ENCODE measurements at places on chromosomes 6 and 20.

GRCh38 chr20:51372176-51372803 lies 170.2 kb downstream of the NFATC2 start:
- DNase-seq: peak; percentile 20

DNA sequence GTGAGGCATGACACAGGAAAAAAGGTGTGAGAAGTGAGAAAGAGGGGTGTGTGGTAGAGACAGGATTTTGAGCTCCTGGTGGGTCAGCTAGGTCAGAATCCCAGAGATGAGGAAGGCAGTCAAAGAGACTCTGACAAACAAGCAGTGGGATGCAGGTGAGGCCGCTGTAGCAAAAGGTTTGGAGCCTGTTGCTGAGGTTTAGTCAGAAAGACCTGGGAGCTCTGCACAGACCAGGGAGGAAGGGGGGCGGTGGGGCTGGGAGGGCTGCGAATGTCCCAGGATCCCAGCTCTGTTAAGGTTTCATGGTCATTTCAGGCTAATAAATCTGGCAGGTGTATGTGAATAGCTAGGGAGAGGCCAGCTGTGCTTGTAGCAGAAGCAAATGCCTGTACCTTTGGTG lies 373.9 kb upstream of the SYNCRIP start:
- no peak for DNase-seq

DNA sequence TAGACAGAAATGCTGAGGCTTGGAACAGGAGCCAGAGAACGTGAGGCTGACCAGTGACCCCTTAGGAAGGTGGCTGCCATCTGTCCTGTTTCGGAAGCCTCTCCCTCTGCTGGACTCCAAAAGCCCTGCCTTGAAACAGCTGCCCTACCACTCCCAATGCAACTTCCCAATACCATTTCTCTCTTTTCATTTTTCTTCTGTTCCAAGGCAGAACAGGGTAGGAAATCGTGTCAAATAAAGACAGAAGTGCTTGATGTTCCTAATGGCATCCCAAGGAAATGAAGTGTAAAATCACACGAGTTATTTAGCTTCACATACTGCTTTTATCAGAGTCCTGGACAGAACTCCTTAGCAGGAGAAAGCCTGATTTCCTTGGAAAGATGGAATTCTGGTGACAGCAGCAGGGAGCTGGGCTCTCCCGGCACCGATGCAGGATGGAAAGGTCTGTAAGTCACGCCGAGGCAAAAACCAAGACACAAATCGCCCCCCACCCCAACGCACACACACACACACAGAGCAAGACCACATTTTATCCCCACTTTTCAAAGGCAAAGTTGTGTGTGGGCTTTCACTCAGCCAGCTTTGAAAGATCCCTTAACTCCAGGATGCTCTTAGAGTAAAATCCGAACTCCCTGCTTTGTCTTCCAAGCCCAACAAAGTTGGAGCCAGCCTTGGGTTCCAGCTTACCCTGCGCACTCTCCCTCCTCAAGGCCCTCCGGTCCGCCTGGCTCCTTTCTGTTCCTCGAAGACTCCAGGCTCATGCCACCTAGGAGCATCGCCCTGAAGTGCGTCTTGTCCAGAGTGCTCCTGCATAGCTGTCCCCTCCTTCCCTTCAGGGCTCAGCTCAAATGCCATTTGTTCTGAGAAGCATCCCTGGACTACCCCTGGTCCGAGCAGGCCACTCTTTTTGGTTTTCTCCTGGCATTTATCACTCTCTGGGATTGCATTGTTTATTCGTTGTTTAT lies 11.6 kb upstream of the STX16 start:
- no peak for DNase-seq

- DNase-seq: no peak
Measured at GRCh38 chr6:30766461-30767157, 22.3 kb upstream of the IER3 start.

- no peak for DNase-seq
Measured at GRCh38 chr6:20661721-20662120, 127.5 kb downstream of the CDKAL1 start.

GRCh38 chr6:37709932-37710555 lies 12.4 kb upstream of the MDGA1 start:
- DNase-seq: no peak

DNA sequence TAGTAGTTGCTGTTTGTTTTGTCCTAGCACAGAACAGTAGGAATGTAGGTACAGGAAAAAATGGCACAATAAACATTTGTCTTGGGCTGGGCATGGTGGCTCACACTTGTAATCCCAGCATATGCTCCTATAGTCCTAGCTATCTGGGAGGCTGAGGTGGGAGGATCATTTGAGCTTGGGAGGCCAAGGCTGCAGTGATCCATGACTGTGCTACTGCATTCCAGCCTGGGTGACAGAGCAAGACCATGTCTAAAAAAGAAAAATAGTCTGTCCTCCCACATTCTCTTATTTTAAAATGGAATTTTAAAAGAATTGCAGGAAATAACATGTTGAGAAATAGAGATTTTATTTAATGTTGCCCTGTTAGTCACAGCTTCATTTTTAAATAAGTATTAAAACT lies 87.8 kb downstream of the ANKRD6 start:
- DNase-seq: no peak

DNA sequence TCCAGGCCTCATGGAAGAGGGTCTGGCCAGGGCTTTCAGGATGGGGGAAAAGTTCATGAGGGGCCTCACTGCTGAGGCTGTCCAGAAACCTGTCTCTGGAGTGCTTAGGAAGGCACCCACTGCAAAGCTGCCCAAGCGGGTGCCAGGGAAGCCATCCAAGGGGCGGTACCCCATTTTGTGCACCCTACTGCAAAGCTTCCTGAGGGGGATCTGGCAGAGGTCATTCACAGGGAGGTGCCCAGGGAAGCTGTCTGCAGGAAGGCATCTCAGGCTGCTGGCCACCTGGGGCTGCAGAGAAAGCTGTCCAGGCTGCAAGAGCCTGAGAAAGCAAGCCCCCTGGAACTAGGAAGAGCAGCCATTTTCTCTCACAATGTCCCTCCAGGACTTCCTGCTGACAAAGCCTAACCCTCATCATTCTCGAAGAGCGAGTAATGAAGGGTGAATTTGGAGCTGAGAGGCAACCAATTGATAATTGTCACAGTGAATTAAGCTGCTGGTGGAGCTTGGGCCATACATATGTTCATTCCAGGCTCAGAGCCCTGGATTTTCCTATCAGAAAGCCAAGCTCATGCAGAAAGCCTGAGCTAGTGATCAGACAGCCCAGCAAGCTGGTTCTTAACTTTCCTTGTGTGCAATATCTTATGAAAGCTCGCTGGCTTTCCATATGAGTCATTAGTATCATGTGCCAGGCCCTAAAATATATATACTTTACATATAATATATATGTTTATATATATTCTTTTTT lies 62.2 kb upstream of the SLC22A16 start:
- no peak for DNase-seq

GRCh38 chr6:30557683-30557981 lies 537 bp downstream of the PRR3 start:
- DNase-seq: no peak

DNA sequence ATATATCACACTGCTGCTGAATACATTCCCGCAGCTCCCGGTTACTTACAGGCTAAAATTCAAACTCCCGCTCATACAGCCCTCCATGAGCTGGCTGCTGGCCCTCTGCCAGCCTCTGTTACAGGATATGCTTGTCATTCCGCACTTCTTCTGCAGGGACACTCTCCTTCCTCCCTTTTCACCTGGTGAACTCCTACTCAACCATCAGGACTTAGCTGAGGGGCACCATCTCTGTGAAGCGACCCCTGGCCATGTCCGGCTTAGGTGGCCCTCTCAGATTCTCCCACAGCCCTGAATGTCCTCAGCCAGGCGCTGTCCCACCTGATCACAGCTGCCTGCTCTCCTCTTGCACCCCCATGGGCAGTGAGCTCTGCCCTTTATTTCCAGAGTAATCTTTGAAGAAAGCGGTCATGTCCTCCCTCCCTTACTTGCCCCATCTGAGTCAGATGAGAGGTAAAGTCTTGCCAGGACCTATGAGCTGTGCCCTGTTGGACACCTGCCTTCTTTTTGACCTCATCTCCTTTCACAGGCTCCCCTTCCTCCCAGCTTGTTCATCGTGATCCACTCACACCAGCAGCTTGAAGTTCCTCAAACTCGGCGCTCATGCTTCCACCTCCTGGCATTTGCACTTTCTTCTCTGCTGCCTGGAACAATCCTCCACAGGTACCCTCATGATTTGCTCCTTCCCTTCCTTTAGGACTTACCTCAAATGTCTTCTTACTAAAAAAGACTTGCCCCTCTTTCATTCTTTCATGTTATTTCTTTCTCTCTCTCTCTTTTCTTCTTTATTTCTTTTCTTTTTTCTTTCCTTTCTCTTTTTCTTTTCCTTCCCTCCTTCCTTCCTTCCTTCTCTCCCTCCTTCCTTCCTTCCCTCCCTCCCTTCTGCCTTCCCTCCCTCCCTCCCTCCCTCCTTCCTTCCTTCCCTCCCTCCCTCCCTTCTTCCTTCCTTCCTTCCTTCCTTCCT lies 5.6 kb downstream of the CYP24A1 start:
- DNase-seq: no peak

- no peak for DNase-seq
Measured at GRCh38 chr6:18284261-18284660, 19.9 kb upstream of the DEK start.

- DNase-seq: no peak
Measured at GRCh38 chr20:53678315-53678989, 84.8 kb upstream of the ZNF217 start.

DNA sequence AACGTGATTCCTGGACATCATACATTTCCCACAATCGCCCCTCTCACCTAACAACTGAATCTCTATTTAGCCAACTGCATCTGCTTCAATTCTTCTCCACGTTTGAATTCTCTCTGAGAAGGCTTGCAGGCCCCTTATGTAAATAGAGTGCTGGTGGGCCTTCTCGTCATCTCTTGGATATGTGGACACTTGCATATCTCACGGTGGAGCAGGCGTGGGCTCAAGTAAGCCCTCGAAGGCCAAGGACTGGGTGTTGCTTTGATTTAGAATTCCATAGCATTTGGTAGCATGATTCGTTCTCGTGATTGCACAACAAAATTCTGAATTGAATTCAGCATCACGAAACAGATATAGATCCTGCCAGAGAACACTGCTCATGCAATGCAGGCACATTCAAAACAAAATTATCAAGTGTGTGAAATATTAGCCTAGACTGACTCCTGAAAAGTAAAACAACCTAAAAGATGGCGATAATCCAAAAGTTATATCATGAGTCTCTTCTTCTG lies 613.6 kb downstream of the TFAP2A start:
- DNase-seq: no peak

DNA sequence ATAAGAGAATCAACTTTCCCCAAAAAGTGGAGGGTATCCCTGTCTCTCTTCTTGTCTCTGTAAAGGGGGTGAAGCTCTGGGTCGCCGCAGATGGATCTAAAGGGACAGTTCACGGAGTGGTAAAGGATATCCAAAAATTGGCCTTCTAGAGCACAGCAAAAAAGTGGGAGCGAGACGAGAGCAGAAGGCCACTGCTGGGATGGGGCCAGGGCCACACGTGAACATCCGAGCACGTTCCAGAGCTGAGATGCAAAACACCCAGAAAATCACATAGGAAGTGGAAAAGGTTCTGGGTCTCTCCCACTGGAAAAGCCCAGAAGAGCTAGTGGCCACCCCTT lies 837 bp downstream of the TRAM2 start:
- no peak for DNase-seq

DNA sequence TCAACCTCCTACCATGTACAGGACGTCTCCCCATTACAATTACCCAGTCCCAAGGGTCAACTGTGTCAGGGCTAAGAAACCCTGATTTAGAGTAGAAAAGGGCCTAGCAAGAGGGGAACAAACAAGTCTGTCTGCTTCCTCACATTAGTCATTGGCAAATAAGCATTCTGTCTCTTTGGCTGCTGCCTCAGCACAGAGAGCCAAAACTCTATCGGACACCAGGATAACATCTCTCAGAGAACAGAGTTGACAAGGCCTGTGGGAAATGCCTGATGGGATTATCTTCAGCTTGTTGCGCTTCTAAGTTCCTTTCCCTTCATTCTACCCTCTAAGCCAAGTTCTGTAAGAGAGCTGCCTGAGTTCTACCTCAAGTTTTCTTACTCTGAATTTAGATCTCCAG lies 19.0 kb upstream of the VSX1 start:
- DNase-seq: no peak

DNA sequence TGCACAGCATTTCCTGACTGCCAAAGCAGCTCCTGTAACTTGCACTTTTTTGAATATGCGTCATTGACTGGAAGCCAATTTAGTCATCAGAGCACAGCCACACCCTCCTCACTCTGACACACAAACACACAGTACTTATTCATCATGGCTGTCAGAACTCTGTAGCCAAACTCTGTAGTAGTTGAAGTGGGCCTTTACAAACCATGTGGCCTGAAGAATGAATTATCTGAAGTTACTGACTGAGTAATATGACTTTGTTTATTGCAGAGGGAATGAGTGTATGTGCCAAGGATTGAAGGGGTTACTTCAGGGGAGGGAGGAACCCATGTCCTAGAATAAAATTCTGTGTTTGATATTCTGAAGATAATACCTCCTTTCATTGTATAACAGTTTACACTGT lies 102.7 kb downstream of the FIG4 start:
- DNase-seq: no peak

GRCh38 chr20:34618676-34619075 lies 58.2 kb downstream of the PIGU start:
- DNase-seq: no peak

DNA sequence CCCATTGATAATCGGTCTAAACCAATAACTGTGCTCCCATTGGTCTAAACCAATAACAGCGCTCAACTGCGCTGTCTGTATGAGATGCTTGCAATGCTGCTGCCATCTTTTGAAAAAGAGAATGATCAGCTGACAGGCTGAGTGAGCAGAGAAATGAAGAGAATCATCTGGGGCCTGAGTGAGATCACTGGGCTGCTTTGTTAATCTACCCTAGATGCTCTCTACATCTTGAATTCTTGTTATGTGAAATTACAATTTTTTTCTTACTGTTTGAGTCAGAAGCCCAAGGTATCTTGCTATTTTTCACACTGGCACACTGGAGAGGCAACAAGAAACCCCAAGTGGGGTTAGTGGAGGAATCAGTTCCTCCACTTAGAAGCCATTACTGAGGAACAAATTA lies 91.5 kb upstream of the GCM1 start:
- DNase-seq: no peak

- no peak for DNase-seq
Measured at GRCh38 chr6:136609873-136610706, 59.9 kb upstream of the MAP7 start.

DNA sequence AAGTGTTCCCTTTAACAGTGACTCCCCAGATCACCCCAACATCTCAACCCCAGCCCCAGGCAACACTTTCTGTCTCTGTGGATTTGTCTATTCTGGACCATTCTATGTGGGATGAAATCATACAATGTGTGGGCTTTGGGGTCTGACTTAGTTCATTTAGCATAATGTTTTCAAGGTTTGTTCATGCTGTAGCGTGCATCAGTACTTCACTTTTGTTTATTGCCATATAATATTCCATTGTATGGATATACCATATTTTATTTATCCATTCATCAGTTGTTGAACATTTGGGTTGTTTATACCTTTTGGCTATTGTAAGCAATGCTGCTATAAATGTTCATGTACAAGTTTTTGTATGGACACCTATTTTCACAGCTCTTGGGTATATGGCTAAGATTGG lies 31.0 kb downstream of the FOXF2 start:
- DNase-seq: no peak

Data from activated CD8-positive, alpha-beta memory T cell treated with anti-CD3 and anti-CD28 coated beads for 48 hours (primary cell).